IMR-90 (cell line): ENCODE measurements at places on chromosomes 7 and 10. TPM values are rescaled to one million over a fixed set of nuclear protein-coding genes. Genes with fewer than 3 reads are reported as not detected.

NODAL gene
- total RNA-seq: not detected in 2 replicates

NKX1-2 gene
- not detected in 2 replicates for total RNA-seq

UNCX gene
- not detected in 2 replicates for total RNA-seq

PRKG1 gene
- 18.3 and 22.5 TPM in 2 replicates for total RNA-seq

FLNC gene
- total RNA-seq: 116 and 139 TPM in 2 replicates

ERVW-1 gene
- not detected in 2 replicates for total RNA-seq

OR2A1 gene
- not detected in 2 replicates for total RNA-seq

NUTM2E gene
- not detected in 2 replicates for total RNA-seq

AFAP1L2 gene
- total RNA-seq: under 0.01 TPM in 1 of 2 replicates, not detected in the other

DNAJC30 gene
- total RNA-seq: 1.6 and 1.7 TPM in 2 replicates

NET1 gene
- total RNA-seq: 54.7 and 57.5 TPM in 2 replicates

HOXA6 gene
- 1.4 and 1.7 TPM in 2 replicates for total RNA-seq

COL28A1 gene
- under 0.01 TPM in 2 replicates for total RNA-seq

TMEM213 gene
- total RNA-seq: not detected in 2 replicates

PALD1 gene
- under 0.01 and 0.18 TPM in 2 replicates for total RNA-seq

MYO1G gene
- under 0.01 TPM in 2 replicates for total RNA-seq

SLC16A9 gene
- 0.18 and 0.56 TPM in 2 replicates for total RNA-seq

VWDE gene
- 0.18 and 0.28 TPM in 2 replicates for total RNA-seq

ACTR3C gene
- total RNA-seq: not detected in 2 replicates

NEURL1 gene
- total RNA-seq: 0.28 and 0.36 TPM in 2 replicates

FAM13C gene
- total RNA-seq: 2.9 and 3.3 TPM in 2 replicates

CTAGE4 gene
- not detected in 2 replicates for total RNA-seq

OR9A2 gene
- not detected in 2 replicates for total RNA-seq

GRM3 gene
- total RNA-seq: not detected in 2 replicates

POU6F2 gene
- total RNA-seq: not detected in 2 replicates

PNLIPRP1 gene
- total RNA-seq: not detected in 2 replicates

MET gene
- total RNA-seq: 68.0 and 84.6 TPM in 2 replicates

SPDYE5 gene
- total RNA-seq: not detected in 2 replicates

ZNF804B gene
- total RNA-seq: not detected in 2 replicates

UPK3BL1 gene
- total RNA-seq: 1.6 and 2.8 TPM in 2 replicates

GIMAP2 gene
- total RNA-seq: under 0.01 TPM in 1 of 2 replicates, not detected in the other

TAF3 gene
- 1.4 TPM in 2 replicates for total RNA-seq

MOGAT3 gene
- not detected in 2 replicates for total RNA-seq

OR6B1 gene
- not detected in 2 replicates for total RNA-seq

AGAP4 gene
- 1.8 and 1.9 TPM in 2 replicates for total RNA-seq
